GM23248 (cell line): ENCODE measurements at places on chromosomes 2 and 18. TPM values are rescaled to one million over a fixed set of nuclear protein-coding genes. Genes with fewer than 3 reads are reported as not detected.

DNA sequence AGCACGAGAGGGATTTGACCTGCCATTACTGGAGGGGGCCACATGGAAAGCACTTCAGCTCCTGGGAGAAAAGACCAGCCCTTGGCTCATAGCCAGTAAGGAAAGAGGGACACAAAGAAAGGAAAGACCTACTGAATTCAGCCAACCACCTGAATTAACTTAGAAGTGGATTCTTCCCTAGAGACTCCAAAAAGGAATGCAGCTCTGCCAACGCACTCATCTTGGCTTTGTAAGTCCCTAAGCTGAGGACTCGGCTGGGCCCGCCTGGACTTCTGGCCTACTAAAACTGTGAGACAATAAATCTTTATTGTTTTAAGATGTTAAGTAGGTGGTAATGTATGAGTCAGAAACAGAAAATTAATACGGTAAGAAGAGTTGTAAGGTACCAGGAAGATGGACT lies 11.5 kb downstream of the ATF2 start:
- no peak overlapping the region for H3K4me3 ChIP-seq
- no peak for DNase-seq
- H3K36me3 ChIP-seq = no peaks in the 10 kb centered on the region
- H3K27me3 ChIP-seq = no peaks in the 10 kb centered on the region

Gene CREG2
- 0.15 TPM in 1 of 2 replicates, not detected in the other for polyA plus RNA-seq

Gene AQP4
- polyA plus RNA-seq = not detected in 2 replicates

DNA sequence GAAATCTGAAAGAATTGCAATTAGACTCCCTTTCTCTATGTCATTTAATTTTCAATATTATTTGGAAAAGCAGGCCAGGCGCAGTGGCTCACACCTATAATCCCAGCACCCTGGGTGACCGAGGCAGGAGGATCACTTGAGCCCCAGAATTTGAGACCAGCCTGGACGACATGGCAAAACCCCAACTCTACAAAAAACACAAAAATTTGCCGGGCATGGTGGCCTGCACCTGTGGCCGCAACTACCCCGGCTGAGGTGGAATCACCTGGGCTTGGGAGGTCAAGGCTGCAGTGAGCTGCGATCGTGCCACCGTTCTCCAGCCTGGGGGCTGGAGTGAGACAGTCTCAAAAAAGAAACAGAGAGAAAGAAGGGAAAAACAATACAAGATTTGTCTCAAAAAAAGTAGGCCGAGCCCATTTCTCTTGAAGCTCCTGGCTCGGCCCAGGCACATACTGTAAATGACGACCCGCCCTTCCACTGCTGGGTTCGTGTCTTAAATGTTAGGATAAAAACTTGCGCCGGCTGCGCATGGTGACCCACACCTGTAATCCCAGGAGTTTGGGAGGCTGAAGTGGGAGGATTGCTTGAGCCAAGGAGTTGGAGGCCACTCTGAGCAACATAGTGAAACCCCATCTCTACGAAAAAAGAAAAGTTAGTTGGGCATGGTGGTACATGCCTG lies 31.1 kb upstream of the GPC1 start:
- H3K4me3 ChIP-seq = no peak overlapping the region
- H3K4me1 ChIP-seq = no peaks in the 10 kb centered on the region
- H3K36me3 ChIP-seq = no peaks in the 10 kb centered on the region
- 0 out of 2 replicates have a peak, but pooled peaks cover 6% of the 10 kb centered on the region for H3K27me3 ChIP-seq
- no peak overlapping the region for H3K27ac ChIP-seq
- DNase-seq = no peak

DNA sequence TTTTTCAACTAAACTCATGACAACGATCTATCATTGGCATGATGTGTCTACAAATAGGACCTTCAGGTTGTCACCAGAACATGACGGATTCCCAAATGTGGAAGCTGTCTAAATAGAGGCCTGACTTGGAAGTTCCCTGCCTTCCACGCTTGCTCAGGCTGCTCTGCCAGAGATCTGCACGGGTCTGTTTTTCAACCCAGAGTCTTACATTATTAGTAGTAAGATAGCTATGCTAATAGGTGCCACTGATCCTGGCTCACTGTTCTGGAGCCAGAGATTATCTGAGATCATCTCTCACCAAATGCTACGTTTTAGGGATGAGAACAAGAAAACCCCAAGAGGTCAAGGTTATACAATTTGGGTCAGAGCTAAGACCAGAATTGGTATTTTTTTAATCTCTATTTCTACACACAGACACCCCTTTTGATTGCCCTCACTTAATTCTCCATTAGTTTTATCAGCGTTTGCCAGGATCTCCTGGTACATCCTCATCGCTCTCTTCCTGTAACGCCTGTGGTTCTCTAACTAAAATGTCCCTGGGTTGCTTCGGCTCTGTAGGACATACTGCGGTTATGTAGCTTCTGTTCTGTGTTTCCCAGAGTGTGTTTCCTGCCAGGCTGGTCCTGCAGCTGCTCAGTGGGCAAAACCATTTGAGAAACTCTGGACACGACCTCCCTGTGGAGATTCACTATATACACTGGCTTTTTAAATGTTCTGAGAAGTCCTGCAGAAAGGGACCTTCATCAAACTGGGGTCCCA lies 5.7 kb downstream of the CDC42EP3 start:
- H3K4me3 ChIP-seq = peak overlapping the region; percentile 100
- no peaks in the 10 kb centered on the region for H3K27me3 ChIP-seq
- H3K27ac ChIP-seq = no peak overlapping the region; the same call in 1 of the 2 replicates

DNA sequence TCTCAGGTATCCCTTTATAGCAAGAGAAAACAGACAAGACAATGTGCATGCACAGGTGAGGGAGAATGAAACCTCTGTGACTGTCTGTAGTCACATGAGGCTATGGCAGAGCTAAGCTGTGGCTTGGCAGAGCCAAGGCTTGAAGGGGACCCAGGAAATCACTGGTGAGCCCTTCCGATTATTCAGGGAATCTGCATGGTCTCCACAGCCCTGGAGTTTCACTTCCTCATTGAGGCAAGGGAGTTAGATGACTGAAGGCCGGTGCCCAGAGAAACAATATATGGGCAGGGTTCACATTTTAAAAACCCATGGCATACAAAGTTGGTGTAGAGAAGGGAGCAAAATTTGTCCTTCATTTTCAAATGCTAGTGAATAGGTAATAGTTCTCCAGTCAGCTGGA lies 144.4 kb upstream of the REV1 start:
- H3K4me1 ChIP-seq = no peaks in the 10 kb centered on the region
- no peak overlapping the region for H3K27ac ChIP-seq
- DNase-seq = no peak
- no peak overlapping the region for H3K4me3 ChIP-seq

- H3K27me3 ChIP-seq = no peaks in the 10 kb centered on the region
- no peaks in the 10 kb centered on the region for H3K4me1 ChIP-seq
- H3K4me3 ChIP-seq = no peak overlapping the region
- H3K36me3 ChIP-seq = no peaks in the 10 kb centered on the region
Measured at GRCh38 chr18:34723143-34723542, 13.0 kb downstream of the DTNA start.

- peaks cover 33% of the 10 kb centered on the region for H3K4me1 ChIP-seq
- no peaks in the 10 kb centered on the region for H3K27me3 ChIP-seq
- no peak overlapping the region for H3K4me3 ChIP-seq
- DNase-seq = peak; percentile 52
- H3K27ac ChIP-seq = peak overlapping the region; percentile 22; the same call in 1 of the 2 replicates
Measured at GRCh38 chr2:201264472-201265173, 4.3 kb downstream of the CASP8 start.

DNA sequence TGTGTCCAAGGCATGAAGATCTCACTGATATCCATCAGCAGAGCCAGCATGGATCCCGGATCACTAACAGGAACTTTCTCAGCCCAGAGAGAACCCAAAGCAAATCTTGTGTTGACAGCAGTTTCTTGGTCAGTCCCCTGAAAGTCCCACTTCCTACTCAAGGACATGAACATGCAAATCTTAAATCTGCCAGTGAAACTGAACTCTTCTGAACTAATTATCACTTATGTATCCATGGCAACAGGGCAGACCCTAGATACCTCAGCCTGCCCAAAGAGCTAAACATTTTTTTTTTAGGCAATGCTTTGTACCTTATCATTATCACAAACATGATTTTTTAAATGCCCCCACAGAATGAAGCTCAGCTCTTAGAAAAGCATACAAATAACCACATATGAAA lies 127.8 kb upstream of the DDX18 start:
- no peak overlapping the region for H3K4me3 ChIP-seq
- H3K27me3 ChIP-seq = no peaks in the 10 kb centered on the region
- no peak for DNase-seq
- no peak overlapping the region for H3K27ac ChIP-seq
- no peaks in the 10 kb centered on the region for H3K4me1 ChIP-seq
- H3K36me3 ChIP-seq = no peaks in the 10 kb centered on the region

Gene LOXHD1
- polyA plus RNA-seq = not detected in 2 replicates

Gene MAP3K19
- not detected in 2 replicates for polyA plus RNA-seq

GRCh38 chr18:34342960-34343359 lies 118.2 kb upstream of the NOL4 start:
- no peak overlapping the region for H3K27ac ChIP-seq
- H3K4me1 ChIP-seq = peaks cover 18% of the 10 kb centered on the region
- no peaks in the 10 kb centered on the region for H3K36me3 ChIP-seq
- H3K27me3 ChIP-seq = no peaks in the 10 kb centered on the region
- peak; percentile 63 for DNase-seq

DNA sequence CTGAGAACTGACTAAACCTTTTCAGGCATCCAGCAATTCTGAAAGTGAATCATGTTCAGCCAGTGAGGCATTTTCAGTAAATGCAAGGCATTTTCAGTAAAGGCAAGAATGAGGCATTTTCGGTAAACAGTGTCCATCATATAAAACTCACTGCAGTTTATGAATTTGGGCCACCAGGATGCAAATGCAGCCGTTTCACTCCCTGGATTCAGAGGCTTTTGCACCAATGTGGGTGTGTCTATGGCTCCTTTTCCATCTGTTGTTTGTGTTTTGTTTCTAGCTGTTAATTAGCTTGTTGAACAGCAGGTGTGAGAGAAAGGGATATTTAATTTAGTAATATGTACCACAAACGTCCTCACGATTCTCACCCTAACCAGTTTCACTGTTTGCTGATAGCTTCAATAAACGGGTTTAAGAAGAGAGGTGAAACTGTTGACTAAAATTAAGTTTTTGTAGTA lies 116.3 kb upstream of the PGAP1 start:
- no peak overlapping the region for H3K4me3 ChIP-seq
- H3K27me3 ChIP-seq = no peaks in the 10 kb centered on the region
- peak; percentile 4 for DNase-seq
- no peak overlapping the region for H3K27ac ChIP-seq
- H3K36me3 ChIP-seq = no peaks in the 10 kb centered on the region

GRCh38 chr2:99876956-99877355 lies 265.4 kb downstream of the AFF3 start:
- peaks cover 28% of the 10 kb centered on the region for H3K4me1 ChIP-seq
- no peak for DNase-seq
- H3K36me3 ChIP-seq = no peaks in the 10 kb centered on the region

- peaks cover 74% of the 10 kb centered on the region for H3K27me3 ChIP-seq
- H3K4me1 ChIP-seq = no peaks in the 10 kb centered on the region
- DNase-seq = peak; percentile 36
- no peak overlapping the region for H3K4me3 ChIP-seq
- H3K36me3 ChIP-seq = no peaks in the 10 kb centered on the region
Measured at GRCh38 chr2:60565472-60565871, 12.0 kb upstream of the BCL11A start.

Gene KCNE4
- 3.1 and 3.3 TPM in 2 replicates for polyA plus RNA-seq

DNA sequence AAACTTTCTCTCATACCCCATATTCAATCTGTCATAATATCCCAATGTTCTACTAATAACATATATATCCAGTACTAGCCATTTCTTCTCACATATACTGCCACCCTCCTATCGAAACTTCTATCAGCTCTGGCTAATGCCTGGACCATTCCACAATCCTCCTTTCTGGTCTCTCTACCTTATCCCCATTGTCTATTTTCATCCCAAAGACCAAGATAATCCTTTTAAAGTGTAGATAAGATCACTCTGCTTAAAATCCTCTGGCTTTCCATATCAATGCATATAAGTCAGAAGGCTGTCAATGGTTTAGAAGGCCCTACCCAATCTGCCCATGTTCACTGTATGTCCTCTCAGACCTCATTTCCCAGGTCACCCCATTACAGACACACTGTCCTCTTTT lies 229.6 kb downstream of the ZEB2 start:
- H3K27ac ChIP-seq = no peak overlapping the region
- no peaks in the 10 kb centered on the region for H3K36me3 ChIP-seq
- DNase-seq = no peak
- no peak overlapping the region for H3K4me3 ChIP-seq

GRCh38 chr2:128644156-128644555 lies 325.5 kb upstream of the HS6ST1 start:
- no peaks in the 10 kb centered on the region; the same call in 1 of the 2 replicates for H3K27me3 ChIP-seq
- no peak for DNase-seq
- H3K4me3 ChIP-seq = no peak overlapping the region
- H3K4me1 ChIP-seq = no peaks in the 10 kb centered on the region

DNA sequence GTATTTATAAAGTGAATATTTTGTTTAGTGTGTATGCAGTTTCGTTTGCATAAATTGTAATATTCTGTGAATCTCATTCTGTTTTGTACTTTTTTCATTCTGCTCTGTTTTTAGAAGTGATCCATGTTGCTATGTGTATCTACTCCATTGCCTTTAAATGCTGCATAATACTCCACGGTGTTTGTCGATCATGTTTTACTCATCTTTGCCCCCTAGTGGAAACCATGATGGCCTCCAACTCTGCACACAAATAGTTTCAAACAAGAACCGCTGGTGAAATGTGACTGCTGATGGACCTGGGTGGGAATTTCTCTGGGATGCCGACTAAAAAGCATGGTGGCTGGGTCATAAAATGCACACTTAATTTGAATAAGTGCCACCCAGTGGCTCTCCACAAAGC lies 32.0 kb upstream of the SKOR2 start:
- peaks cover 5% of the 10 kb centered on the region; the same call in 1 of the 2 replicates for H3K27me3 ChIP-seq
- peak; percentile 55 for DNase-seq
- H3K27ac ChIP-seq = no peak overlapping the region
- H3K4me3 ChIP-seq = no peak overlapping the region
- no peaks in the 10 kb centered on the region for H3K4me1 ChIP-seq

Gene ZBTB14
- 8.3 and 9.6 TPM in 2 replicates for polyA plus RNA-seq

Gene NCKAP5
- 0.38 and 0.86 TPM in 2 replicates for polyA plus RNA-seq

- H3K4me3 ChIP-seq = no peak overlapping the region
- no peaks in the 10 kb centered on the region for H3K4me1 ChIP-seq
- H3K27ac ChIP-seq = no peak overlapping the region
- no peaks in the 10 kb centered on the region for H3K36me3 ChIP-seq
- H3K27me3 ChIP-seq = peaks cover 5% of the 10 kb centered on the region
Measured at GRCh38 chr18:46422552-46423055, 234.4 kb downstream of the LOXHD1 start.

DNA sequence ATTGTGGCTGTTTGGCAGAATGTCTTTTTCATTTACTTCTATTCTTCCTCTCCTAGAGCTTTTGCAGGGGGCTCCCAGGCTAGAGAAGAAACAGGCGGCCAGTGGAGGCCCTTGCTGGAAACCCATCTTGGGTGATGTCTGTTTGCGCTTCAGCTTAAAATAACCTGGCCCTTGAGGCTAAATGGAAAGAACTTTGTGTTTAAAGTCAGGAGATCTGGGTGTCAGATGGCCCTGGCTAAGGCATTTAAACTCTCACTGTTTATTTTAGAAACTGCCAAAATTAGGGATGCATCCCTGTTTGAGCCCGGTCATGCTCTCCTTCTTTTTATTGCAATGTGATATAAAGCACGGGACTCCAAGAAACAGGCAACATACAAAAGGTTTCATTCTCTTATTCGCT lies 118.4 kb upstream of the RMP24 start:
- H3K27me3 ChIP-seq = no peaks in the 10 kb centered on the region
- no peak for DNase-seq
- no peaks in the 10 kb centered on the region for H3K36me3 ChIP-seq
- H3K4me1 ChIP-seq = no peaks in the 10 kb centered on the region
- H3K27ac ChIP-seq = no peak overlapping the region

Gene ASPRV1
- 0.19 and 0.24 TPM in 2 replicates for polyA plus RNA-seq
